Mucosa of descending colon (tissue), 3 donors: ENCODE measurements at places on chromosomes 3 and 15. TPM values are rescaled to one million over a fixed set of nuclear protein-coding genes. Genes with fewer than 3 reads are reported as not detected.

DNA sequence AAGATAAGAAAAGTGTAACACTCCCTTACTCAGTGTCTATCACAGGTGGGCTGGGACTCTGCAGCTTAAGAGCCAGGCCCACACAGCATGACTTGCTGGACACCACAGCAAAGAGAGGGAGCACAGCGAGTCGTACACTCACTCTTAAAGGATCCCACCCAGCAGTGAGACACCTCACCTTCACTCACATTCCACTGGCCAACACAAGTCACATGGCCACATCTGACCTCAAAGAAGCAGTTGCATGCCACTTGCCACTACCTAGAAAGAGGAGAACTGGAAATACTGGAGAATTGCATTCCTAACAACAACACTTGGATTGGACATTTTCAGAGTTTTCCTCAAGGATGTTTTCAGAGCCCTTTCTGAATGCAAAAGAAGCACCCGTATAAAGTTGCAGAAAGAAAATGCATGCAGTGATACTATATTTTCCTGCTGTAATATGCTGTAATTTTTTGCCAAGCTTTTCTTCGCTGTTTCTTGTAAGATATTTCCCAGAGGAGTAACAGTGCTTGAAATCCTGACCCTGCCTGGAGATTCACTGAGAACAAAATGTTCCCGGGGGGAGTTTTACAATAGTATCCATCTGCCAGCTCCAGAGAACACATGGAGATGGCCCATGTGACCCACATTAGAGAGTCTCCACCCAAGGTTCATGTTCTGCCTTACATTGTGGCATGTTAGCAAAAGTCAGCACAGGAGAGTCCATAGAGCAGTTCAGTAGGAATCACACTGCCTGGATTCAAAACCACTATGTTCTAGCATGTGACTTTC is 42.2 kb downstream of the TRIM42 start:
- no peak for DNase-seq

- no peak for DNase-seq
These were observed 183.5 kb upstream of the EOMES start for GRCh38 chr3:27905625-27906024.

RBM15B gene
- total RNA-seq, result 28.5 TPM

GRCh38 chr3:64222501-64223111 is 2.7 kb downstream of the PRICKLE2 start:
- DNase-seq, result no peak

DNA sequence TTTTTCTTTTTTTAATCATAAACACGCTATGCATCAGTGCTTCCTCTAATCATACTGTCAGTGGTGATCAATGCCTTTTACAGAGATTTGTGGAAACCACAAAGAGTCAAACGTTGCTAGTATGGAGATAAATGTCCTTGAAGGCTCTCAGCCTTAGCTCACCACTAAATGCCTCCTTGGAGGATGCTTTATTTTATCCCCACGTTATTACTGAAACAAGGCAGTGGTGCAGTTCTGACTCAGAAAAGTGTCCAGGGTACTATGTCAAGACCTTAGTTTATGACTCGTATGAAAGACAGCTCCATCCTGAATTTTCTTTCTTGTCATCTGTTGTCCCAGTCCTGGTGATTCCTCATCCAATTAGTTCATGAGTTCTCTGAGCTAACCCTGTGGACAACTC is 1146.7 kb downstream of the IGSF11 start:
- no peak for DNase-seq

GRCh38 chr3:188003188-188004171 is 150.5 kb upstream of the LPP start:
- DNase-seq, result no peak

DLG1 gene
- 134 TPM for total RNA-seq

- DNase-seq, result no peak
These were observed 28.1 kb downstream of the SMAD3 start for GRCh38 chr15:67093504-67093862.

DNA sequence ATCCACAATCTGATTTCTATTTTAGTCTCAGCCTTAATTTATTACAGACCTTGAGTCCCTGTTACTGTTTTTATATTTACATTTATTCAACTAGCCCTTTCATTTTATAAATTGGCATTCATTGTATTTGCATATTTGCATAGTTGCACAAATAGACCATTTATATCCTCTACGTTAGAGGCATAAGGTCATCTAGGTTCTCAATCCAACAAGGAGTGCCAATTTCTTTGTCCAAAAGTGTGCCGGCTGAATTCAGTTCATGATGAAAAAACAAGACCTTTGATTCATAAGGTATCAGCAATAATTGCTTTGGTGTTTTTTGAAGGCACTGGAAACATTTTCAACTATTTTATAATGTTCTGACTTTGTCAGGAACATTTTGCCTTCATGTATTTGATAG is 33.9 kb upstream of the NANOGP8 start:
- no peak for DNase-seq

MEGF11 gene
- total RNA-seq, result 0.29 TPM

DNA sequence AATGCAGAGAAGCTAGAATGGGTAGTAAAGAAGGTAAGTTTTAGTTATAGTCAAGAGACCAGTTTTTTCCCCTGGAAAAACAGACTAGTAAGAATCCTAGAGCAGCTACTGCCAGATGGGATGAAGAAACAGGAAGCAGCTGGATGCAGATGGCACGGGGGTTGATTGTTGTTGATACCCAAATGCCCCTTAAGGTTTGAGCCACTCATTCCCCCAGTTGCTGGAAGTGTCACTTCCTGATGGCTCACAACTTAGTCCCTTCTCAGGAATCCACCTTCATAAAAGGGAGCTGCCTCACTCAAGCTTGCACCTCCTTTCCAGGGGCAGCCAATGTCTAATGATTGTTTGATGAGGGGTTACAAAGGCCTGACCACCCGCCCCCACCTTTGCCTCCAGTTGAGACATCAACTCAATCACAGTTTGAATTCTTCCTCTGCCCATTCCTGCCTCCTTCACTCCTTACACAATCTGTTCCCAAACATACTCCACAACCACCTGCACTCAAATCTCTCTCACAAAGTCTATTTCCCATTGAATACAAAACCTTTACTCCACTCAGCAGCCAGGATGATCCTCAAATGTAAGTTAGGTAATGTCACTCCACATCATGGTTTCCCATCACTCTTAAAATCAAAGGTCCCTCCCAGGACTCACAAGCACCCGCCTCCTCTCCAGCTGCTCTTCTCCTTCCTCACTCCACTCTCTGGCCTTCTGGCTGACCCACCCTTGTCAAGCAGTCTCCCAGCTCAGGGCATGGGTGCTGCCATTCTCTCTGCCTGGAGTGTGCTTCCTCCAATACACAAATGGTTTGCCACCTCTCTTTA is 450.1 kb upstream of the THBS1 start:
- no peak for DNase-seq

- DNase-seq, result no peak
These were observed 504.1 kb upstream of the CDIN1 start for GRCh38 chr15:36075333-36075732.

ANKUB1 gene
- total RNA-seq, result not detected

- DNase-seq, result no peak
These were observed 50.6 kb downstream of the CMSS1 start for GRCh38 chr3:99868311-99868646.

TIGIT gene
- total RNA-seq, result 0.84 TPM

- no peak for DNase-seq
These were observed 281.3 kb downstream of the FGF12 start for GRCh38 chr3:192445770-192446644.

DNA sequence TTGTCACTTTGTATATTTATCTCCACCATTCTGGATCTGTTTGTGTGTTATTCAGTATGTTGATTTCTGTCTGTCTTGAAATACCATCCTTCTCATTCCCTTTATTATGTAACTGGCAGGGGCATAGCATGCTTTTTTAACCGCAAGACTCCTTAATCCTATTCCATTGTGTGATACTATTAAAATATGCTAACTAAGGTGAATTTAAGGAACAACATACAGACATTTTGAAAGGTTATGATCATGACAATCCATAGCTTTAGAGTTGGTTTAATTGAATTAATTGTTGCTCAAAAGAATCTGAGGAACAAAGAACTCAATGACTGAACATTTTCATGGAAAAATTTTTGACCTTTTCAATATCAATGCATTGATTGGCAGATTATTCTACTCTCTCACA is 677.3 kb upstream of the ROBO1 start:
- no peak for DNase-seq

- no peak for DNase-seq
These were observed 84.9 kb downstream of the ARNT2 start for GRCh38 chr15:80489030-80489594.

DNA sequence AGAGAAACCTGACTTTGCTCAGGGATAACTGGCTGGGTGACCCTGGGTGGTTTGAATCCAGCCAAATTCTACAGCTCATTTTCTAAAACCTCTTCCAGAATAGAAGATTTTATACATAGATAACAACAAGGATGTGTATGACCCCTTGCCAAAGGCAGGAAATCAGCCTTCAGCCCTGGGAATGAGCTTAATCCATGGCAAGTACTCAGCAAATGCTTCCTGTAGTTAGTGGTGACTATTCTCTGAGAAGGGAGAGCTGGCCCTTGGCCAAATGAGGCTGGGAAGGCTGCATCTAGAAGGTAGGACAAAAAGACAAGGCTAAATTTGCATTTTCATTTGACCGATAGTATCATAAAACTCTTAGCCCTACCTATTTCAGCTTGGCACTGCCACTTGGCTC is 4.6 kb upstream of the HACD3 start:
- no peak for DNase-seq

DNA sequence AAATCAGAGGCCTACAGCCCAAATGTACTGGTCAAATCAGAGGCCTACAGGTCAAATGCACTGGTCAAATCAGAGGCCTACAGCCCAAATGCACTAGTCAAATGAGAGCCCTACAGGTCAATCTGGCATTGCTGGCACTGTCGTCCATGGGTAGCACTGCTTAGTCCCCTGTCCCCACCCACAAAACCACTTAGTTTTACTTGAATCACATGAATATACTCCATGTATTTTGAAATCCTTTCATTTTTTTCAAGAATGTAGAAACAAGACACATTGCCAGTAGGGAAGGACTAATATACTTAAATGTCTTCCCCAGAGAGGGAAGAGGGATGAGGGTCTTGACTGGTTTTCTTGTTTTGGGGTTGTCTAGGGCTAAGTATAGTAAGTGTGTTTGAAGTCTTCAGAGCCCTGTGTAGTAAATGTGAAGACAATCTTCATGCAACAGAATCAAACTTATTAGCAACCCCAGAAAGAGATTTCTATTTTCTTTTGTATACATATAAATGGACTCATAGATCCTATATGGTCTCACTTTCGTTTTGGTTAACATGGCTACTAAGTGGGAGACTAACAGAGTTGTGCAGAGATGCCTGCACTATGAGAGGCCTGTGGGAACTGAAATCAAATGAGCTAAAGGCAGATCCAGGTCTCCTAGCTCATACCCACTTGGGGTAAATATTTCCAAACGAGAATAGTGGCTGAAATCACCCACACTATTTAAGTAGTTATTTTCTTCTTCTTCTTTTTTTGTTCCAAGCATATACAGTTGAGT is 38.3 kb upstream of the DCUN1D1 start:
- no peak for DNase-seq

GRCh38 chr3:12175844-12176453 is 17.2 kb upstream of the TIMP4 start:
- no peak for DNase-seq

PIERCE2 gene
- total RNA-seq, result 5.4 TPM

- DNase-seq, result no peak
These were observed 58.6 kb downstream of the SV2B start for GRCh38 chr15:91158415-91159394.

DNA sequence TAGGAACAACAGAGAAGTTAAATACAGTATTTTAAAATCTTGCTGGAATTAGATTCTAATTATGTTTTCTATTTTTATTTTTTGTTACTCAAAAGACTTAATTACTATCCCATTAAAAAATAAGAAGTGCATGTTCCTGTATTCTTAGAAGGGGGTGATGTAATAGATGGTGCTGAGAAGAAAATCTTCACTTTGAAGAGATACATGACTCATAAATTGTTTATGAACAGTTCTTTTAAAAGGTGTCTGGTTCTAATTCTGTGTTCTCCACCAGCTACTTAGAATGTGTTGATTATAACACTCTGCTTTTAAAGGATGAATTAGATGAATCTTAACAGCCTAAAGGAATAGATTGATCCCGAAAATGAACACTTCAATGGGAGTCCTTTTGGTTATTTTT is 8.2 kb downstream of the RCN2 start:
- DNase-seq, result no peak

GRCh38 chr15:86163816-86164215 is 84.1 kb downstream of the AGBL1 start:
- no peak for DNase-seq

DNA sequence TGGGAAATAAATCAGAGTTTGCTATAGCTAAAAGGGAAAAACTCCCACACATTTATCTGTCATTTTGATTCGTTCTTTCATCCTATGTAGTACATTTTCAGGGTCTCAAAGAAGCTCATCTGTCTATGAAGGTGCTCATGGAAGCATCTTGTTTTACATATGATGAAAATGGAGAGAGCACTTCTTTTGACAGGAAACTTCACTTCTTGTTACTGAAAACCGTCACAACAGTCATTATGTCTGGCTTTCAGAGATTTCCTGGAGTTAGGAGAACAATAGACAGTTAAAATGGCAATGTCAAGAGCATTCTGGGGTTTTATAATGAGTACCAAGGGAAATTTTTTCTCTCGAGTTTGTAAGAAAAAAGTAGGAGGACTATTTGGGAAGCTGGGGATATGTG is 83.3 kb downstream of the TMEM108 start:
- DNase-seq, result no peak

DNA sequence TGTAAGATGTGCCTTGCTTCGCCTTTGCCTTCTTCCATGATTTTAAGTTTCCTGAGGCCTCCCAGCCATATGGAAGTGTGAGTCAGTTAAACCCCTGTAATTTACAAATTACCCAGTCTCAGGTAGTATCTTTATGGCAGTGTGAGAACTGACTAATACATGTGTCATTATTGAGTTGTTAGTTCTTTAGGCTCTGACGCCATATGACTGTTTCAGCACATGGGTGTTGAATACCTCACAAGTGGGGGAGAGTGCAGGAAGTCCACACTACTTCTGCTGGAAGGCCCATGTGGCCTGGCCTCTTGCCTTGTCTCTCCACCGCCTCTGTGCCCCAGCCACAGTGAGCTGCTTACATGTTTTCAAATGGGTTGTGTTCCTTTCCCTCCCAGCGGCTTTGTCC is 28.5 kb downstream of the MFSD1 start:
- no peak for DNase-seq

ERC2 gene
- 1.8 TPM for total RNA-seq

- no peak for DNase-seq
These were observed 37.5 kb downstream of the CD86 start for GRCh38 chr3:122092460-122093165.

- DNase-seq, result no peak
These were observed 2.4 kb downstream of the TNNC1 start for GRCh38 chr3:52451237-52452083.

- no peak for DNase-seq
These were observed 28.0 kb upstream of the KCTD6 start for GRCh38 chr3:58463942-58464271.

- no peak for DNase-seq
These were observed 250.6 kb upstream of the LYSMD4 start for GRCh38 chr15:99983886-99984286.

ZNF660 gene
- 0.67 TPM for total RNA-seq

DNA sequence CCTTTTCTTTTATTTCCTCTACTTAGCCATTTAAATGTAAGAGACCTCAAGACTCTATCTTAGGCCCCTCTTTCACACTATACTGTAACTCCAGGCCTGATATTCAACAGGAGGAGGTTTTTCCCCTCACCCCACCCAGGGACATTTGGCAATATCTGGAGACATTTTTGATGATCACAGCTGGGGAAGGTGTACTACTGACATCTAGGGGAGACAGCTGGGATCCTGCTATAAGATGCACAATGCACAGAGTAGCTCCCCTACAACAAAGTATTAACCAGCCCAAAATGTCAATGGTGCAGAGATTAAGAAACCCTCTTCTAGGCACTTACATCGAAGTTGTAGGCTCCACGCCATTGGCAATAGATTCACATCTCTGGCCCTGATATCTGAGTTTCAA is 517.5 kb upstream of the UBE2E2 start:
- no peak for DNase-seq
